ENCODE measurements at places on chromosomes 1 and 21. TPM values are rescaled to one million over a fixed set of nuclear protein-coding genes. Genes with fewer than 3 reads are reported as not detected.

The RIPK4 gene
- 21.0 TPM for polyA plus RNA-seq

The TRPM2 gene
- 16.6 TPM for polyA plus RNA-seq

The CLCA1 gene
- polyA plus RNA-seq = not detected

- DNase-seq = no peak
Measured at GRCh38 chr1:244837597-244838258, 2.3 kb downstream of the COX20 start.

GRCh38 chr1:69191335-69191734 is 376.4 kb upstream of the LRRC7 start:
- no peak for DNase-seq

GRCh38 chr1:155651861-155652661 is 36.5 kb downstream of the YY1AP1 start:
- peak; percentile 57 for DNase-seq

Measured in mammary epithelial cell (primary cell).